ENCODE measurements at places on chromosomes 3 and 15.
A peak's percentile ranks its signal among the peaks of the same experiment; 100 is the strongest.

GRCh38 chr15:98785807-98786621 is 137.7 kb downstream of the IGF1R start:
- peak; percentile 14 for DNase-seq

- no peak for DNase-seq
Measured at GRCh38 chr3:60877188-60877587, 374.1 kb downstream of the FHIT start.

- DNase-seq = no peak
Measured at GRCh38 chr15:74530771-74531143, 10.3 kb upstream of the ARID3B start.

GRCh38 chr3:67018789-67019526 is 20.9 kb downstream of the KBTBD8 start:
- DNase-seq = no peak

DNA sequence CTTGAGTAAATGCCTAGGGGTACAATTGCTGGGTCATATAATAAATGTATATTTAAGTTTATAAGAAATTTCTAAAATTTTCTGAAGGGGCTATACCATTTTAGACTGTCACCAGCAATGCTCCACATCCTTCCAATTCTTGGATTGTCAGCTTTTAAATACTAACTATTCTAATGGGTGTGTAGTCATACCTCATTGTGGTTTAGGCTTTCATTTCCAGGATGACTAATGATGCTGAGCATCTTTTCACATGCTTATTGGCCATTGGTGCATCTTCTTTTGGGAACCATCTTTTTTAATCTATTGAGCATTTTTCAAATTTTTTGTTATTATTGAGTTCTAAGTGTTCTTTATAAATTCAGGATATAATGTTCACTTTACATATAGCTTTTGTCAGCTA is 52.5 kb upstream of the CORO2B start:
- DNase-seq = peak; percentile 62

GRCh38 chr3:193377591-193377990 is 962 bp downstream of the ATP13A5 start:
- DNase-seq = no peak

GRCh38 chr3:174062923-174063322 is 665.4 kb downstream of the NLGN1 start:
- DNase-seq = no peak

GRCh38 chr15:88637841-88638625 is 783 bp upstream of the ISG20 start:
- DNase-seq = no peak

GRCh38 chr3:105923140-105923539 is 54.3 kb upstream of the CBLB start:
- no peak for DNase-seq

Measured in activated CD4-positive, alpha-beta T cell treated with anti-CD3 and anti-CD28 coated beads, Interleukin-2, Interleukin-4, amounts not matched to agents 100 ng/mL and 50 ng/mL, durations not matched to agents 16 hours and 8 hours (primary cell).